SJSA1 (cell line): ENCODE measurements at places on chromosomes 12 and 14. TPM values are rescaled to one million over a fixed set of nuclear protein-coding genes. Genes with fewer than 3 reads are reported as not detected.
A peak's percentile ranks its signal among the peaks of the same experiment; 100 is the strongest.

DNA sequence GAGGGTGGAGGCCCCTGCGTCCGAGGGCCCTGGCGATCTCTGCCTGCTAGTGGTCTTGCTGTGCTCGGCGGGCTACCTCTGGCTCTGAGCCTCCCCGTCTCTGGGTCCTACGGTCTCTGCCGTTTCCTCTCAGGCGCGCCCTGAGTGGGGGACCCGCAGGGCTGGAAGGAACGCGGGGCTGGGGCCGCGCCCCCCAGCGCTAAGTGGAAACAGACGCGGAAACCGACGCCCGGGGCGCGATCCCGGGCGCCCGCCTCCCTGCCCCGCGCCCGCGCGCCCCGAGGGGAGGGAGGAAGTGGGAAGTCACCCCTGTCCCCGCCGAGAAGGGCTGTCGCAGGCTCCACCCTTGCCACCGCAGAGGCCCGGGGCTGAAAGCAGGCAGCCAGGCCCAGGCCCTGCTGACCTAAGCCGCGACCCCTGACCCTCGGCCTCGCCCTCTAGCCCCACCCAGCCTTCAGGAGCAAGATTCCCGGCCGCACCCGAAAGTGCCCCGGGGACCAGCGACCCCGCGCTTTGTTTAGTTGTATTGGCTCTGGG is 831 bp downstream of the CRIP1 start:
- H3K27ac ChIP-seq = no peak overlapping the region
- peaks cover 27% of the 10 kb centered on the region for H3K27me3 ChIP-seq
- H3K4me1 ChIP-seq = peaks cover 26% of the 10 kb centered on the region
- peaks cover 12% of the 10 kb centered on the region for H3K36me3 ChIP-seq

DNA sequence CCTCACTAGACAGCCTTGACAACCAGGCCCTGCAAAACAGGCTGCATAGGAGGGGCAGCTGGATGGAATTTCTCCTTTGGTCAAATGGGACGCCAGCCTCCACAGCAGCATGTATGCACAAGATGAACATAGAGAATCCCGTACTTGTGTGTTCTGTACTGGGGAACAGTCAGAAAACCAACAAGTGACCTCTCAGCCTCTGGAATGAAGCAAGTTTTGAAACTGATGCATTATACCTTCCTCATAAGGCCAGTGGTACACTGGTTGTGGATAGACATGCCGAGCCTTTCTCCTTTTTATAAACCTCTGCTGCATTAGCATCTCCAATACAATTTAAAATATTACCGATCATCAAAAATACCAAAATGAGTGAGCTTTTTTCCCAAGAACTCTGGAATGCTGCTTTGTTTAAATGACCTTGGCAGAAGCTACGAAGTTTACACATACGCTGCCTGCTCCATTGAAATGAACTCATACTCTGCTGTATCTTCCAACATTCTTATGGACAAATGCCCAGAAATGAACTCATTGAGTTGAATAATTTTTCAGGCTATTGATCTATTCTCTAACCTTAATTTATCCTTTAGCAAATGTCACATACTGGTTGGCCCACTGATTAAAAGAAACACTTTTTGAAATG is 47.6 kb upstream of the FERMT2 start:
- no peaks in the 10 kb centered on the region for H3K27me3 ChIP-seq
- no peaks in the 10 kb centered on the region for H3K36me3 ChIP-seq
- no peak overlapping the region for H3K27ac ChIP-seq
- no peak for DNase-seq
- no peak overlapping the region for H3K4me3 ChIP-seq

DNA sequence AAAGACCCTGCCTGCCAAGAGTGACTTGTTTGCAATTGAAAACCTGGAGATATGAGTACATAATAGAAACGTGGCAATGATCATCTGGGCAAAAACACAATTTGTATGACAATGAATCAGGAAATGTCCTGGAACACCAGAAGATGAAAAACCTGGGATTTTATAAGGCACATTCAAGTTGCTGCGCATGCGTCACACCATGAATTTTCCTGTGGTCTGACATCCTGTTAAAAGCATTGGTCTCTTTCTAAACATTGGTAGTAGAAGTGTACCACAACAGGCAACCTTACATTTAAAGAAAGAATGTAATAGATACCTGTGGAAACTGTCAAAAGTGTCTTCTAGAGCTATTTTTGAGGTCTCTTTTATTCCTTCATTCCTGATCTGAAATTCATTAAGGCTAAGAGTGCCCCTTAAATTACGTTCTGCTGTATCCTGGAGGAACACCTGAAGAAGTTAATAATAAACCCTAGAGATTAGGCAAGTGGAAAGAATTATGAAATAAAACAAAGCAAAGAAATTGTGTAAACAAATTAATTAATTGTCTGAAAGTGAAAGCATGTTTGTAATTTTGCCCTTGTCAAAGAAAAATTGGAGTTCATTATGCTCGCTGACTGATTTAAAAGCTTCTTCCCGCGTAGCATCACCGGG is 676.5 kb downstream of the DIO2 start:
- H3K4me3 ChIP-seq = no peak overlapping the region
- no peaks in the 10 kb centered on the region for H3K27me3 ChIP-seq
- no peak for DNase-seq
- no peaks in the 10 kb centered on the region for H3K36me3 ChIP-seq
- no peak overlapping the region for H3K27ac ChIP-seq
- H3K4me1 ChIP-seq = no peaks in the 10 kb centered on the region

DNA sequence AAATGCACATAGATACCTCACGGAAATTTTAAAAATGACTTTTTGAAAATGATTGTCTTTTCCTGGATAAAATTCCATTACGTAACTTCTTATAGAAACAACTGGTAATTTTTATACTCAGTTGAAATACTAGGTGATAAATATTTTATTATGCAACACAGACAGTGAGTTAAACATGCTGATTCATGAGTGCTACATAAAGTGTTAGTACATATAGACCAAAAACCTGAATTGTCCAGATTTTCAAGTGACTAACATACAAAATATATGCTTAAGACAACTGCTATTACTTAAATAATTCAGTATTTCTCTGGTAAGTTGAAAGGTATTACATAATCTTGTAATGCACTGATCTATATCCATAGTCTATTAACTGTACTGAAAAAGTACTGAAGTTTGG is 11.9 kb downstream of the PTPRO start:
- DNase-seq = no peak
- no peak overlapping the region for H3K4me3 ChIP-seq

The TSHR gene
- not detected in 2 replicates for total RNA-seq

GRCh38 chr12:74424778-74425177 is 112.9 kb upstream of the ATXN7L3B start:
- no peak overlapping the region for H3K4me3 ChIP-seq
- no peak for DNase-seq
- H3K36me3 ChIP-seq = no peaks in the 10 kb centered on the region
- no peaks in the 10 kb centered on the region for H3K27me3 ChIP-seq

DNA sequence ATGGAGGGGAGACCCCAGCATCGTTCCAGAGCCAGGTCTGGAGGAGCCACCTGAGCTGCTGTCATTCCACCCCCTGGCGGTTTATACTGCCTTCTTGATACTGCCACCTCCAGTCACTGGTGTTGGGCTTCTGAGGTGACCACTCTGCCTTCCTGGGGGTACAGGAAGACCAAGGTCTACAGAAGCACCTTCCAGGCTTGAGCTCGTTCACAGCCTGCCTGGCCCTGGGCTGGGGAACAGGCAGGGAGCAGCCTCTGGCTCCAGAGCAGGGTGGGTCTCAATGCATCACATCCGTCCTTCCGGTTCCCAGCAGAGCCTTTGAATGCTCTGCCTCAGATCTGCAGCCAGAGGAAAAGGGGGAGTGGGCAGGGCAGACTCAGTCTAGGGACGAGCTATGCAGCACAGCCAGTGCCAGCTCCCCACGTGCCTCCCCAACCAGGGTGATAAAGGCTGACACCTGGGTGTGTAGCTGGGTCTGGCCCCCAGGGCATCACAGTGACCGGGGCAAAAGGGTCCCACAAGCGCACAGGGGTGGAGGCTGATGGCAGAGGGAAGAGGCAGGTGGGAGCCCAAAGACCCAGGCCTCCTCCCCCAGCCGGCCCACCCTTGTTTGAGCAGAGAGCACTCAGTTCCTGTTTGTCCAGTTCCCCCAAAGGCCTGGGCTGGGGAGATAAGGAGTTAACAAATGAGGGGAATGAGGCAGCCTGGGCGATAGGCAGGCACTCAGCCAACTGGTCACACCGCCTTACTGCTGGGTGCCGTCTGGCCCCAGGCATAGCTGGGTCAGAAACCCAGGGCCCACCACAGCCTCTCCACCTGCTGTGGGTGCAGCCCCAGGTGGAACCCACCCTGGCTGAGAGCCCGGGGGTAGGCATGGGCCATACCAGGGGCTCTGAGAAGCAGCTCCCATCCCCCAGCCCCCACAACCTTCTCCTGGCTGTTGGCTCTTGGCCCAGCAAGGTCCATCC is 17.1 kb downstream of the DEGS2 start:
- DNase-seq = no peak
- no peak overlapping the region for H3K4me3 ChIP-seq
- H3K27ac ChIP-seq = no peak overlapping the region

The PARPBP gene
- 37.3 and 38.5 TPM in 2 replicates for total RNA-seq

GRCh38 chr12:71551529-71551928 is 111.9 kb downstream of the LGR5 start:
- no peaks in the 10 kb centered on the region for H3K27me3 ChIP-seq
- H3K4me1 ChIP-seq = peaks cover 3% of the 10 kb centered on the region
- H3K36me3 ChIP-seq = no peaks in the 10 kb centered on the region
- no peak overlapping the region for H3K27ac ChIP-seq
- H3K4me3 ChIP-seq = no peak overlapping the region

GRCh38 chr12:27802511-27802910 is 22.5 kb upstream of the MANSC4 start:
- H3K4me3 ChIP-seq = no peak overlapping the region
- no peaks in the 10 kb centered on the region for H3K27me3 ChIP-seq
- no peak overlapping the region for H3K27ac ChIP-seq
- DNase-seq = no peak
- H3K4me1 ChIP-seq = peaks cover 11% of the 10 kb centered on the region; the same call in 1 of the 2 replicates

- H3K36me3 ChIP-seq = no peaks in the 10 kb centered on the region
- no peak overlapping the region for H3K27ac ChIP-seq
- H3K4me1 ChIP-seq = no peaks in the 10 kb centered on the region
Measured at GRCh38 chr14:44756554-44756953, 205.2 kb downstream of the KLHL28 start.

The AICDA gene
- total RNA-seq = not detected in 2 replicates

The FOXN4 gene
- not detected in 2 replicates for total RNA-seq

DNA sequence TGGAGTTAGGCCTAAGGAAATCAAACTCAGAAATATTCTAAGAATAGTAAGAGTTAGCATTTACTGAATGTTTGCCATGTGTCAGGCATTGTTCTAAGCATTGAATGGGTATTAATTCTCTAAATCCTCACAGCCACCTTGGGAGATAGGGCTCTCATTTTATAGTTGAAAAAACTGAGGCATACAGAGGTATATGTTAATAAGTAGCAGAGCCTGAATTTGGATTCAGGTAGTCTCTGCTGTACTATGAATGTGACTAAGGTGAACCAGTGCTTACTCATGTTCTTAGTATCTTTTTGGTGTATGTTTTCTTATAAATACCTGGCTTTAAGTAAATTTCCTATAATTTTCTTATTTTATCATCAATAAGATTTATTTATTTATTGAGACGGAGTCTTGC is 8.1 kb downstream of the ARF6 start:
- H3K4me1 ChIP-seq = peaks cover 14% of the 10 kb centered on the region
- no peaks in the 10 kb centered on the region for H3K27me3 ChIP-seq
- H3K36me3 ChIP-seq = peaks cover 15% of the 10 kb centered on the region
- no peak for DNase-seq

DNA sequence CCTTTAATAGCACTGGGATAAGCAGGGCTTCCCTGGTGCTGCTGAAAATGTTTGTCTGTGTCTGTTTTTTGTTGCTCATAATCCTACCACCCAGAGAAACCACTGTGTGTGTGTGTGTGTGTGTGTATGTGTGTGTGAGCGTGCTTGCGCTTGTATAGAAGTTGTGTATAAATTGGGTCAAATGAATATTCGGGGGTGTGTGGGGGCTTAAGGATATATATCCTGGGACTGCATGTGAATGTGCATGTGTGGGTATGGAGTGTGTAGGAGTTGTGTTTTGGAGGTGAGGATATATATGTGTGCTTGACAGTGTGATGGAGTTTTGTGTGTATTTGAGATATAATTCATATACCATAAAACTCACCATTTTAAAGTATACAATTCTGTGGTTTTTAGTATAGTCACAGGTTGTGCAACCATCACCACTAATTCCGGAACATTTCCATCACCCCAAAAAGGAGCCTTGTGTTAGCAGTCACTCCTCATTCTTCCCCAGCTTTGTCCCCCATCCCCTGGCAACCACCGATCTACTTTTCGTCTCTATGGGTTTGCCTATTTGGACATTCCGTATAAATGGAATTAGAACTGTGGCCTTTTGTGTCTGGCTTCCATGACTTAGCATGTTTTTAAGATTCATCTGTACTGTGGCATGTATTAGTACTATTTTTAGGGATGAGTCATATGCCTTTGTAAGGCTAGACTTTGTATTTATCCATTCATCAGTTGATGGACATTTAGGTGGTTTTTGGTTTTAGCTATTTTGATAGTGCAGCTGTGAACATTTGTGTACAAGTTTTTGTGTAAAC is 25.6 kb downstream of the TCTN1 start:
- peaks cover 17% of the 10 kb centered on the region for H3K4me1 ChIP-seq
- no peaks in the 10 kb centered on the region for H3K27me3 ChIP-seq
- H3K4me3 ChIP-seq = no peak overlapping the region
- peak overlapping the region; percentile 33 for H3K27ac ChIP-seq
- DNase-seq = peak; percentile 45
- H3K36me3 ChIP-seq = no peaks in the 10 kb centered on the region

DNA sequence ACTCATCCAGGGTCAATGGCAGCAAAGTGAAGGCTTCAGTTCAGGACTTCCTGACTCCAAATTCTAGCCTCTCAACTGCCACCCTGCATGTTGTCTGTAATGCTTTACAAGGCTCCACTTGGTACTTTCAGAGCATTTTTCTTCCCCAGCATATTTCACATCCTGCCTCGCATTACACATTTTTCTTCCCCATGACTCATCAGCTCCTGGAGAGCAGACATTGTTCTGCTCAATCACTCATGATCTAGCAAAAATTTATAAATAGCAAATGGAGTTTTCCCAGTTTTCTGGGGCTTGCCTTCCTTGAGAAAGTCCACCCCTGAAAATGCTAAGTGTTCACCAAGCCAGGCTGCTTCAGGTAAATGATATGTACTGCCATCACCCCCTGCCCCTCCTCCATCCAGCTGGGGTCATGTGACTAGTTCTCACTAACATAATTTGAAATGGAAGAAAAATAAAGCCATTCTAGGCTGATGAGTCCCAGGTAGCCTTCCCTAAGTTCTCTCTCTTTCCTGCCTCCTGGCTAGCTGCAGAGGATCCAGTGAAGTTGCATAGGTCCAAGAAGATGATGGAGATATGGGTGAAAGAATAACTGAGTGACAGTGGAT is 69.4 kb downstream of the ARMH4 start:
- peak overlapping the region; percentile 97 for H3K27ac ChIP-seq
- peaks cover 4% of the 10 kb centered on the region; the same call in 1 of the 2 replicates for H3K27me3 ChIP-seq
- no peaks in the 10 kb centered on the region for H3K36me3 ChIP-seq
- peaks cover 35% of the 10 kb centered on the region for H3K4me1 ChIP-seq
- peak; percentile 68 for DNase-seq

- DNase-seq = no peak
- no peaks in the 10 kb centered on the region for H3K36me3 ChIP-seq
- H3K27ac ChIP-seq = no peak overlapping the region
- H3K4me1 ChIP-seq = peaks cover 24% of the 10 kb centered on the region
Measured at GRCh38 chr12:62770381-62770780, 164.6 kb downstream of the PPM1H start.
